ENCODE measurements at places on chromosomes 7 and 10.

DNA sequence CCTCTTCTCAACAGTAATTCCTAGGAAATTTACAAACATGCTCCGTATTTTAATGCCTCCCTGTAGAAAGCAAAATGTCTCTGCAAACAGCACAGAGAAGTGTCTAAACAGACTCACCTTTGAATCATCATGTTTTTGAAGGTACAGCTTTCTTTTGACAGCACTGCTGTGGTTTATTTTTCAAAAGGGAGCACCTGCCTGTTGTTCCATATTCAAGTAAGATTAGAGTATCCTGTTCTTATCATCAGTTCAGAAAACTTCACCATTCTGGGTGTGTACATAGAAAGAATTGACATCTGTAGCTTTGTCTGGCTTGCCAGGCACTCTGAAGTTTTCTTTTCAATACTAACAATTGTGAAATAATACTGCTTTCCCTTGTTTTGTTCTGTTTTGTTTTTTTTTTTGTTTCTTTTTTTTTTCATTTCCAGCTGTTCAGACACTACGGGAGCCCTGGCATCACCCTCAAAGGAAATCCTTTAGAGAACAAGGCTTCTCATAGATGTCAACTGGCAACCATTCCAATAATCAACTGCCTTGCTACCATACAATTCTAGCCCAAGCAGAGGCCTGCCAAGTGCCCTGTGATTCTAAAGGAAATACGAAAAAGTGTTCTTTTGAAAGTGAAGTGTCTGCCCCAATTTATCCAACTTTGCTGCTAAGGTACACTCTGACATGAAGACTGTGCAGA is 275.9 kb downstream of the PRPF18 start:
- DNase-seq = no peak

DNA sequence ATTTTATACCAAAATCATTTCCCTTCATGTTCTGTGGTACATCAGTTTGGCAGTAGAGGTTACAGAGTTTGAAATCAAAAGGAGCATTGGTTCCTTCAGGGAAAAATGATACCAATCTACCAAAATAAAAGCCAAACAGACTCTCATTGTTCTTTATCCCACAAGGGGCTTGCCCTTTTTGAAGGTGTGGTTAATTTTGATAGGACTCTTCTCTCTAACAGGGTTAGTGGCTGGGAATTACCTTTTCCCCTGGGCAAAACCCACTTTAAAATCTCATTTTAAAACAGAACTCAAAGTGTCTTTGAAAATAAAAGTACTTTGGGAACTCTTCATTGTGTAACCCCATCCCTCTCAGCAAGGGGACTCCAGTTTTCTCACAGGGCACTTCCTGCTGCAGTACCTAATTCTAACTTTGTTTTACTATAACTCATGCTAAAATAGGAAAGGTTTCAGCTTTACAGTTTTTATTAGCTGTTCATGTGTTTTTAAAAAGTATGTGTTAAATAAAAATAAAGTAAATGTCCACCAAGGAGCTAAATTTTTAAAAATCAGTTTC is 30.6 kb downstream of the SMNDC1 start:
- no peak for DNase-seq

- no peak for DNase-seq
These were observed 364.7 kb downstream of the RPS24 start for GRCh38 chr10:78398382-78398781.

GRCh38 chr10:83182076-83182475 is 957.2 kb upstream of the GHITM start:
- no peak for DNase-seq

DNA sequence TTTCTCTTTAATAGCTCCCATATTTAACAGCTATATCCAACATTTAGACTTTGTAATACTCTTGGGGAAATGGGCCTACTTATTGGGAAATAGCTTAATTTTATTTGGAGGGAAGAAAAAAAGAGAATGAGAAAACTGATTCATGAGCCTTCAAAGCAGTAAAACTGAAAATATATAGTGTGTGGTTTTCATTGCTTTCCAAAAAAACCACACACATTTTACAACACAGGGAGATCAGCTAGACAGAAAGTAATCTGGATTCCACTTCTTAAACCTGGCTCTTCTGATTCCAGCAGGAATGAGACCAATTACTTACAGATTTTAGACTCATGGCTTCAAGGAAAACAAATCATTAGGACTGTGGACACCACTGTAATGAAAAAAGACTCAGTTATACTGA is 48.7 kb downstream of the CH25H start:
- DNase-seq = no peak

DNA sequence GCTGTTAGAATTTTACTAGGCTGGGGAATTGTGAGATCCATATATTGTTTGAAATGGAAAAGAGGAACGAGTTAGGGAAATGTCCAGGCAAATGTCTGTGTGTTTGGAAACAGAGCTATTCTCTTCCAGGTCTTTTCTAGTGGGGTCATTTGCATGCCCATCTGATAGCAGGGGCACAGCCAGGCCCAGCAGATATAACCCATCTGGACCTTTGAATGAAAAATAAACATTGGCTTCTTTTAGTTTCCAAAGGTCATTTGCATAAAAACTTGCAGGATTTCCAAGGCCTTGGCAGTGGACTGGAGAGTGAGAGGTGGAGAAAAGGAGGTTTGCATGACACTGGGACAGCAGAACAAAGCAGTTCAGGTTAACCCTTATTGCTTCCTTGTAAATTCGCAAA is 188.0 kb upstream of the GPR26 start:
- DNase-seq = no peak

DNA sequence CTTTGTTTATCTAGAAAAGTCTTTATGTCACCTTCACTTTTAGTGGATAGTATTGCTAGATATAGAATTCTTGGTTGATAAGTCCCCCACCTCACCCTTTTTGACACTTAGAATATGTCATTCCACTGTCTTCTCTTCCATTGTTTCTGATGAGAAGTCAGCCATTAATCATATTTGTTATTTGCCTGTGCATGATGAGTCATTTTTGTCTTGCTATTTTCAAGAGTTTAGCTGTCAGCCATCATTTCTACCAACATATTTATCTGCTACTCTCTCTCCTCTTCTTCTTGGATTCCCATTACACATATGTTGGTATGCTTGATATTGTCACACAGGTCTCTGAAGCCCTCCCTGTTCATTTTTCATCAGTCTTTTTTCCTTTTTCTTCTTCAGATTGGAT is 160.8 kb upstream of the TCF7L2 start:
- DNase-seq = no peak

GRCh38 chr7:69109246-69109645 is 489.0 kb upstream of the AUTS2 start:
- DNase-seq = no peak

- no peak for DNase-seq
These were observed 133.7 kb upstream of the SEMA3E start for GRCh38 chr7:83782628-83783027.

- no peak for DNase-seq
These were observed 8.2 kb downstream of the CLRN3 start for GRCh38 chr10:127884501-127884900.

- no peak for DNase-seq
These were observed 93.1 kb upstream of the PDE1C start for GRCh38 chr7:32163141-32163806.

DNA sequence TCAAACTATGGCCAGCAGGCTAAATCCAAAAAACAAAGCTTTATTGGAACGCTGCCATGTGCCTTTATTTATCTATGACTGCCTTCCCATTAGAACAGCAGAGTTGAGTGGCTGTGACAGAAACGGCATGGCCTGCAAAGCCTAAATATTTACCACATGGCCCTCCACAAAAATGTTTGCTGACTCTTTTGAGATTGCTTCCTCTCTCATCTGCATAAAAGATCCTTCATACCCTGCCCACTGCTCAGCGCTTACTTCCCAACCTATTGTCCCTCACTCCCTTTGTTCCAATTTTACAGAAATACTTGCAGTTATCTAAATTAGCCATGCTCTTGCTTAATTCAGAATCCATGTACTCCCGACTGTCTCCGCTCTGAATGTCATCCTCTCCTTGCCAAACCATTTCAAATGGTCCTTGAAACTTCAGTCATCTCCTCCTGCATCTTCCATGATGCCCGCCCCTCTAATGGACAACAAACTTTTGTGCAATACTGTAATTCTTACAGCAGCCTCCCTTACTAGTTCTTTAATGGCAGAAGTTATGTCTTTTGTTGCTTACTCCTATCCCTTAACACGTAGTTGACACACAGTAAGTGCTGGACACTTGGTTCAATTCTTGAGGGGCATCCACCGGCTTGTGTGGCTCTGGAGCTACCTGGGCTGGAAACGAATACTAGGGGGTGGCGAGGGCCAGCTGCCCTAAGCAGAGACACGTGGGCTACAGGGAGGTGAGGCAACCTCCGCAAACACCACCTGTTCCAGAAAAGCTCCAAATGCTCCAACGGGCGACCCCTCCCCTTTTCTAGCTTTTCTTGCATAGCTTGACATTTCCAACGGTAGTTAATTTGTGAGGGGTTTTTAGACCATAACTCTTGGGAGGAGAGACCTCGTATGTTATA is 832 bp downstream of the XRCC2 start:
- DNase-seq = no peak

DNA sequence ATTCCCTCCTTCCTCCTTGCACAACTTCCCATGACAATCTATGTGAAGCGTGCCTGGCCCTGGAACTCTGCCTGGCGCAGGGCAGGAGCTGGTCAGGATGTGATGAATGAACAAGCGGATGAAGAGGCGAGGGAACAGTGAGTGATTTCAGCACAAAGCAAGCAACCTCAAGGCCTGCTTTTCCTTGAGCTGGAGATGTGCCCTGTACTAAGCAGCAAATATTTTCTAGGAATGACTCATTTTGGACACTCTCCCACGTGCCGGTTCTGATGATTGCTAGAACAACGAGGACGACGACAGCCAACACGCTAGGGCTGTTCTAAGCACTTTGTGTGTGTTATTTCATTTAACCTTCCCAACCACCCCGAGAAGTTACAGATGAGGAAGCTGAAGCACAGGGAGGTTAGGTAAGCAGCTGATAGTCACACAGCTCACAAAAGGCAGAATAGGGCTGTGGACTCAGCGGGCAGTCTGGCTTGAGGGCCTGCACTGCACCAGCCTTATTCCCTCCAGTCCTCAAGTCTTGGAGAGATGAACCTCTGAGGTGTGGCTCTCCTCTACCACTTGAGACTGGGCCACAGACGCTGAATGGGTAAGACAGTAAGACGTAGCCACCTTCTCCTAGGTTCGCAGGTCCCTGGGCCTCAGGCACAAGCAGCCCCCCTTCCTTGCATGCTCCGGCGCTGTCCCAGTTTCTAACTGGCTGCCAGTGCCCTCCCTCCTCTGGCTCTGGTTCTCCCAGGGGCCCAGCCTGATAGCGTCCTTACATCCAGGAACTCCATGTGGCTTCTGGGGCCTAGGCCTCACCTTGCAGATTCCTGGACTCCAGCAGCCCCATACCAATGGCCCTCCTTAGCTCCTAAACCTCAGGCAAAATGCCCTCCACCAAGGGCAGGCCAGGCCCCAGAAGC is 59.0 kb downstream of the YKT6 start:
- DNase-seq = no peak

GRCh38 chr7:111362506-111363054 is 199.7 kb downstream of the IMMP2L start:
- no peak for DNase-seq

DNA sequence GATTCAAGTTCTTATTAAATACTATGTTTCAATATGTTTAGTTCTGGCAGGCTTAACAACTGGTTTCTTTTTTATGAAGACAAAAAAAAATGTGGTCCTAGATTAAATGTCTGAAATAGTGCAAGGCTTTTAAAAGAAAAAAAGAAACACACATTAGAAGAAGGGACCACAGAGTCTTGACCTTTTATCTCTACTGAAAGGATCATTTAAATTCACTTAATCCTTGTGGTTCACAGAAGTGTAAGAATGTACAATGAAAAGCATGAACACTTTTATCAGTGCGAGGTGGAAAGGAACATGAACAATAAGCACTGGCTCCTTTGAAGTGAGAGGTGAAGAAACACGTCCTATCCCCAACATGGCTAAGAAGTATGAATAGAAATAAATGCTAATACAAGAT is 765.1 kb downstream of the MAGI2 start:
- DNase-seq = no peak

- no peak for DNase-seq
These were observed 1147.3 kb downstream of the XPNPEP1 start for GRCh38 chr10:108775911-108776475.

- no peak for DNase-seq
These were observed 81.7 kb downstream of the NRP1 start for GRCh38 chr10:33252794-33253203.

- no peak for DNase-seq
These were observed 43.4 kb downstream of the MYOF start for GRCh38 chr10:93438613-93439253.

DNA sequence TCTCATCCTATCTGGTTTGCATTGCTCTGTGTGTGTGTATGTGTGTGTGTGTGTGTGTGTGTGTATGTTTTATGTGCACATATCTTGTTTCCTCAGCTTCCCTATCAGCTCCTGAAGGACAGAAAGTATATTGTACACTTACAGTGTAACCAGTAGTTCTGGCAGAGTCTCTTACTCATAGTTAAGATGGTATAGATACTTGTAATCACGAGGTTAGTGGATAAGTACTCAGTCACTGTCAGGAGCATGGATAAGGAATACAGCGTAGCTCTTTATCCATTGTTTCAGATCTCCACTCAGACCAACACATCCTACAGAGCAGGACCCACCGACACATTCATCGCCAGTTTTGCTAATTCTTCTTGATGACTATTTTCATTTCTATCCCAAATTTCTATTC is 275.0 kb downstream of the TSPAN12 start:
- no peak for DNase-seq

DNA sequence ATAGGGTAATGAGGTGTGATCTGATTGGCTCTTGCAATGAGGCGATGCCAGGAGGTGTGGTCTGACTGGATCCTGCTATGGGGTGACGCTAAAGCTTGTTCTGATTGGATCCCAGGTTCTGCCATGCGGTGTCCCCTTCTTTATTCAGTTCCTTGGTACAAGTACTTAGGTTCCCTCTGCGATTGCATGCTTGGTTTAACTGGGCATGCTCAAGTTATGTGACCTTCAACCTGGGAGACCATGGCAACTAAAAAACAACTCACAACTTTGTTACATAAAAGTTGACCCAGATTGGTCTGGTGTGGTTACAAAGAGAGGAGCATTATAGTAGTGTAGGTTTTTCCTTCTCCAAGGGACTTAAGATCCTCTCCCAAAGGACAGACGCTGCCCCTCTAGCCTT is 49.5 kb upstream of the DNAJC1 start:
- no peak for DNase-seq

GRCh38 chr10:85490431-85490830 is 876.2 kb downstream of the GRID1 start:
- DNase-seq = no peak

DNA sequence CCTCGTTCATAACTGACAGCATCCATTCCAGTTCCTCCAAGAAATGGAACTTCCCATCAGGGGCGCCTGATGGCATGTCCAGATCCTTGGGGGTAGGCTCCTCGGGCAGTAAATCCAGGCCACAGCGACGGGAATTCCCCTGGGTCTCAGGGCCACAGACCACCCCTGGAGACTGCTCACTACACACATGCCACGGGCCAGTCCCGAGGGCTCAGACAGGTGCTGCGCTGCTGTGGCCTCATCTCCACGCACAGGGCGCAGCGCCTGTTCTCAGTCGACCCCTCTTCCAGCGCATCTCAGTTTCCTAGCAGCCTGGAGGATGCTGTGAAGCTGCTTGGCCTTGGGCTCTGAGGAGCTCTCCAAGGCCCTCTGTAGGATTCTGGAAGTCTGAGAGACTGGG is 473.5 kb upstream of the FOXK1 start:
- DNase-seq = no peak

- DNase-seq = no peak
These were observed 1332.1 kb upstream of the CELF2 start for GRCh38 chr10:9685596-9685995.

GRCh38 chr7:39527951-39528350 is 38.3 kb upstream of the YAE1 start:
- no peak for DNase-seq

Measured in stimulated activated CD8-positive, alpha-beta memory T cell treated with anti-CD3 and anti-CD28 coated beads, Interleukin-7, amount 100 ng/mL, for 24 hours (primary cell).